ENCODE measurements at places on chromosomes 2 and 18.

- no peak for DNase-seq
Measured at GRCh38 chr18:73235491-73235890, 367.7 kb upstream of the NETO1 start.

DNA sequence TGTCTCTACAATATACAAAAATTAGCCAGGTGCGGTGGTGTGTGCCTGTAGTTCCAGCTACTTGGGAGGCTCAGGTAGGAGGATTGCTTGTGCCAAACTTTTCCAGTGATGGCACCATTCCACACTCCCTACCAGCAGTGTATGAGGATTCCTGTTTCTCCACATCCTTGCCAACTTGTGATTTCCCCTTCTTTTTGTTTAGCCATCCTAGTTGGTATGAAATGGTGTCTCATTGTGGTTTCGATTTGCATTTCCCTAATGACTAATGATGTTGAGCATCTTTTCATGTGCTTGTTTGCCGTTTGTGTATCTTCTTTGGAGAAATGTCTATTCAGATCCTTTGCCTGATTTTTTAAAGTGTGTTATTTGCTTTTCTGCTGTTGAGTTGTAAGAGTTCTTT, 41.0 kb downstream of the EPB41L5 start:
- DNase-seq = no peak

GRCh38 chr2:230816735-230817134, 48.0 kb upstream of the ITM2C start:
- DNase-seq = no peak

- DNase-seq = no peak
Measured at GRCh38 chr2:77831471-77831870, 309.3 kb upstream of the LRRTM4 start.

DNA sequence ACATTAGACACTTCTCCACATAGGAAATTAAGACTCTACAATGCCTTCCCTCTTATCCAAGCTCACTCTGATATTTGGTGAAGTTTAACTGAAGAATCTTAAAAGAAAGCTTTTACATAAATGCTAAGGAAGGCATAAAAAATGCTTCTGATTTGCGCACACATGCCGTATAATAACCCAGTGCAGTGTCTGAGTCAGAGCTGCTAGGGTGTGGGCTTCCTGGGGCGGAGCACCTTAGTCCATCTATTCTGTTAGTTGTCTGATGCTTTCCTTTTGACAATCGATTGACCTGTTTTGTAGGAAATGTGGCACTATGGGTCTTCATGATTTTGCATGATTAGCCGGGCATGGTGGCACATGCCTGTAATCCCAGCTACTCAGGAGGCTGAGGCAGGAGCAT, 231.5 kb downstream of the AFF3 start:
- no peak for DNase-seq

DNA sequence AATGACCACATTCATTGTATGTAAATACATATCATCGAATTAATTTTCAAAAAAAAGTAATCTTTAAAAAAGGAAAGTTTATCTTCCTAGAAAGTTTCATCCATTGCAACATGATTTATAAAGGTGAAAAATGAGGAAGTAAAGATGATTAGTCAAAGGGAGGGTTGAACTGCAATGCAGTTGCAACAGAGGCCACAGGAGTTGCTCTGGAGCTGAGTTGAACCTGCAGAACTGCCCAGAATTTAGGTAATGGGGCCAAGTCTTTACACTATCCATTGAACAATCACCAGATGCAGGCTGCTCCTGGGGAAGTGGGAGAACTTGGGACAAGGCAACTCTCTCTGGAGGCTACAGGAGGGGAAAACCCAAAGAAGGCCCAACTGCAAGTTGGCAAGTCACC, 390.7 kb downstream of the METTL4 start:
- no peak for DNase-seq

DNA sequence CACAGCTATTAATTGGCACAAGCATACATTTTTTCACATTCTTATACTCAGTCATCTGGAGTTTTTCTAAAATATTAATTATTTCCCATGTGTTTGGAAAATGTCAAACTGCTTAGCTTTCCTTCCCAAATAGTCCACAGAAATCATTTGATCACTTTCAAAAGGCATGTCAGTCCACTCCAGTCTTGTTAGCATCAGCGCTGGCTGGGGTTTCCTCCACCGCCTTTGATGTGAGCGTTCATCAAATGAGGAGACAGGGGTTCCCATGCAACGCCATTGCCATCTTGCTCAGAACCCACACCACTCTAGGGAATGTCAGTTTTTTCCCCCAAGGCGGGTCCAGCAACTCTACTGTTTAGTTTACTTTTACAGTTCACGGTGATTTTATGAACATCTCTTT, 13.1 kb upstream of the RAX start:
- no peak for DNase-seq

- no peak for DNase-seq
Measured at GRCh38 chr2:20440001-20440560, 6.8 kb upstream of the RHOB start.

DNA sequence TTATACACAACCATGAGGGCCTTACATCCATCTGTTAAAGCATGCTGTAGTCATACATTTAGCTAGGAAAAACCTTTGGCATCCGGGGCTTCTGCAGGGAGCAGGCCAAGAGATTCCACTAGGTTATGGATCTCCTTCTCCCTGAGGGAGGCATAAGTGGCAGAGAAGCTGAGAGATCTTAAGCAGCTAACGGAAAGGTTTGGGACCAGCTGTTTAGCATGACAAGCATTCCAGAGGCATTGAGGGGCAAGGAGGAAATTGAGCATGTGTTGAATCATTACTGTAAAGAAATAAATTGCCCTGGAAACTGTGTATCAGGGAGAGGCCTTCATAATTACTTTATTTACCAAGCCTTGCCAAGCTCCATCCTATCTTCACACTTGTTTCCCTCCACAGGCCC, 643.1 kb downstream of the CNTNAP5 start:
- DNase-seq = peak; percentile 11

GRCh38 chr2:207879536-207879935, 109.8 kb upstream of the FZD5 start:
- no peak for DNase-seq

GRCh38 chr2:108971661-108972566, 17.1 kb downstream of the EDAR start:
- DNase-seq = no peak

DNA sequence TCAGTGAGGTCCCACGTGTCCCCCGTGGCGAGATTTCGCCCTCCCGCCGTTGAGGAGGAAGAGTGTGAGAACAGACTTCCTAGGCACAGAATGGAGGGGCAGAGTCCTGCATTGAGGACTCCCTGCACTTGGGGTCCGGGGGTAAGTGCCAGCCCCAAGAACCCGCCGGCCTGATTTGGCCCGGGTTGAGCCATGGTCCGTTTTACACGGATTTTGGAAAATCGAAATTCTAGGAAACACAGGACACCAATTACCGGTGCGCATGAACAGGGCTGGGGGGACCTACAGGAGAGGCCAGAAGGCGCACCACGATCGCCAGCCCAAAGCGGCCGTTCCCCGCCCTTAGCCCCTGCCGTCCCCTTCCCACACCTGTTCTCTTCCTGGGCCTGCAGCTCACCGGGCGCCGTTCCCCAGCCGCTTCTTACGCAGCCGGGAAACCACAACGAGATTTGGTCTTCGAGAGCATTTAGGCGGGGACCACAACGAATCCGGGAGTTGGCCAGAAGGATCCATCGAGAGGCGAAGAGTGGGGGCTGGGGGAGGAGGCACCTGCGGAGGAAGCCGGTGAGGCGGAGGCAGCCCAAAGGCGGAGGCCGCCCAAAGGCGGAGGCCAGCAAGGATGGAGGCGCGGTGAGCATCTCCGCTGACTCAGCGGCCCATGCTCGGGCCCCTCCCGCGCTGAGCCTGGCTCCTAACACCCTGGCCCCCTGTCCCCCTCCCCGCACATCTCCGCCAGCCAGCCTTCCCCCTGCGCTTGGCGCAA, 464 bp upstream of the TLX2 start:
- DNase-seq = peak; percentile 78

GRCh38 chr2:203759690-203760365, 53.4 kb downstream of the CD28 start:
- no peak for DNase-seq

- DNase-seq = no peak
Measured at GRCh38 chr2:23617811-23618215, 232.8 kb downstream of the KLHL29 start.

DNA sequence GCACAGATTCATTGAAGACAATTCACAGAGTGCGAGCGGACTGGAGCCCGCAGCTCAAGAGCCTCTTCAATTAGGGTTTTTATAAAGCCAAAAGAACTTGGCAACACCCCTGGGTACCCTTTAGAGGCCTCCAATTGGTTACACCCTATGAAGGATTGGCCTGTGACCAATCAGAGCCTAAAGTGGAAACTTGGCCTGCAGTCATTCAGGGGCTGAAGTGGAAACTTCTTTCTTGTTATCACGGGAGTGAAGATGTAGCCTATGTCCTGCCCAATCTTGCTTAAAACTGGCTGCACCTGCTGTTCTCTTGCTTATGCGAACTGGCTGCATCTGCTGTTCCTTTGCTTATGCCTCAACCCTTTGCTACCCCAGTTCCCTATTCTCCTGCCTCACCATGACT, 1.8 kb upstream of the HJURP start:
- DNase-seq = no peak

- no peak for DNase-seq
Measured at GRCh38 chr2:200461846-200462710, 47.8 kb downstream of the KCTD18 start.

- DNase-seq = peak; percentile 62
Measured at GRCh38 chr18:30280861-30281470, 761.6 kb downstream of the DSC3 start.

DNA sequence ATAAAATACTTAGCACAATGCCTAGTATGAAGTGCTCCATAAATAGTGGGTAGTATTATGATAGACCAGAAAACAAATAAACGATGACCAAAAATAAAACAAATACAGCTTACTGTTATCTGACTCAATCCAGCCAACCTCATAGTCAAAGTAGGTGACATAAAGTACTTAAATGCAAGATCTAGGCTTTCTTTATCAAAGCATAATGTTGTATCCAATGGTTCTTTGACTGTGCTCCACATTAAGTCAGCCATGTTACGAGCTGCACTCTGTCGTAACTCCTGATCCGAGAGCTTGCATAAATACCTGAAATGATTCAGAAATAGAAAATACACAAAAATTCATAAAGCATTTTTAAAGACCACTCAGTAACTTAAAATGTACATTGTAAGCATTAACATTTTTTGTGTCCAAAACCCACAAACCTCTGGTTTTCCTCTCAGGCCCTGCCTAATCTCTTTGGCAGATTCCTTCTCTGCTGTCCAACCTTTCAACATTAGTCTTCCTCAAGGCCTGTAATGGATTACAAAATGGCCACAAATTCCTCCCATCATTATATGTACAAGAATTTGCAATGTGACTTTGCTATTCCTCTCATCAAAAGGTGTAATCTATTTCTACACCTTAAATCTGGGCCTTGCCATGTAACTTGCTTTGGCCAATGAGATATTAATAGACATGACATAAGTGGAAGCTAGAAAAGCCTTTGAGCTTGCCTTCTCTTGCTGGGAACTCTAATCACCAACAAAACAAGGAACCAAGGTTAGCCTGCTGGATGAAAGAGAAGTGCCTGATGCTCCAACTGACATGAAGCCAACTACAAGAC, 90.6 kb downstream of the USP34 start:
- no peak for DNase-seq

DNA sequence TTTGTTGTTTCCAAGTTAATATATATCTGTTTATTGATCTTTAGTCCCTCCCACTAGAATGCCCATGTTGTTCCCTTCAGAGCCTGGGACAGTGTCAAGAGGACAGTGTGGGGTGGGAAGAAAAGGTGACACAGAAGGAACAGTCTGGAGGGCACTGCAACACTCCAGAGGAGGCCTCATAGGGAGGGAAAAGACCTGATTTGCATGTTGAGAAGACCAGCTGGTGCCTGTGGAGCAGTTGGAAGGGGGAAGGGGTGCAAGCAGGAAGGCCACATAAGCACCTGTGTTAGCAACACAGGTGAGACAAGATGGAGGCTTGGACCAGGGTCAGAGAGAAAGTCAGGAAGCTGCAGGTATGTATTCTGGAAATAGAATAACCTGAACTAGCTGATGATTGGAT, 48.1 kb upstream of the FHOD3 start:
- no peak for DNase-seq

GRCh38 chr2:221477714-221478484, 94.2 kb downstream of the EPHA4 start:
- no peak for DNase-seq

GRCh38 chr2:242002944-242003343, 133.4 kb downstream of the RTP5 start:
- no peak for DNase-seq

- DNase-seq = no peak
Measured at GRCh38 chr2:97848306-97848705, 134.9 kb downstream of the ZAP70 start.

DNA sequence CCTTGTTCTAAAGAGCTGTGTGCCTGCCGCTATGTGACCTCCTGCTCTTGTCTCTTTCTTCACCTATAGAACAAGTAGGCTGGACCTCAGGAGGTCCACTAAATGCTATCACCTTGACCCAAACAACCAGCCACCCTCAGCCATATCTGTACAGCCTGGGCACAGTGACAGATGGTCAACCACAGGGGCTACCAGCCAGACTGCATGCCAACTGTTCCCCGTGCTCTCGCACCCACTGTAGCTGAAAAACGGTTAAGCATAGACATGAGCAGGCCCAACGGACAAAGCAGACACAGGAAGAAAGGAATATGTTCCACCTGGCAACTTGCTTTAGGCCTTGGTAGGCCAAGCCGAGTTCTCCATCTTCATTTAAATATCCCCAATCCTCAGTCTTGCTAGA, 43.2 kb upstream of the ACAA2 start:
- no peak for DNase-seq

GRCh38 chr2:70643715-70644114, 90.1 kb upstream of the TGFA start:
- DNase-seq = no peak

DNA sequence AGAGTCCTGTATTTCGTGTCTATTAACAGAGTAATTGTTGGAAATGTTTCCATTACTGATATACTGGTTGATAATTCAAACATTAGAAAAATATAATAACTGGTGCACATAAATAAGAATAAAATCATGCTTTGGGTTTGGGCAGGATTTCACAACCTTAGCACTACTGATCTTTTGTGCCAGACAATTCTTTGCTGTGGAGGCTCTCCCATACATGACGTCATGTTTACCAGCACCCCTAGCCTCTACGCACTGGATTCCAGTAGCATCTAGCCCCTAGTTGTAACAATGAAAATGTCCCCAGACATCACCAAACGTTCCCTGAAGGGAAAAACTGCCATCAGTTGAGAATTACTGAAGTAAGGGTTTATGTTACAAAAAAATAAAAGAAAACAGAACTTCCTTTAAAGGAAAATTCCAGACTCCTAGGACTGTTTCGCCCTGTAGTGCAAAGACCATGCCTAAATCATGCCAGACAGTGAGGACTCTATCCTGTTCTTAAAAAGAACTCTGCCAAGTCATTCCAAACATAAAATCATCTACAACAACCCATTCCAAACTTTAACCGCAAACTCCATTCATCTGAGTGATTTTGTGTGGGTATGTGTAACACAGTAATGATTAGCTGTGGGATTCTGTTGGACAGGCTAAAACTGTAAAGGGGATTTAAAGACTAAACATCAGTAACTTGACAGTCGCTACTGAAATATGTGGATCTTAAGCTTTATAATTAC, 313.4 kb upstream of the CCDC68 start:
- DNase-seq = no peak

All from NCI-H146 (cell line).